AG04450 (cell line): ENCODE measurements at places on chromosomes 13 and 19. TPM values are rescaled to one million over a fixed set of nuclear protein-coding genes. Genes with fewer than 3 reads are reported as not detected.

GRCh38 chr13:30565658-30566057 lies 52.1 kb upstream of the USPL1 start:
- no peak for DNase-seq

DNA sequence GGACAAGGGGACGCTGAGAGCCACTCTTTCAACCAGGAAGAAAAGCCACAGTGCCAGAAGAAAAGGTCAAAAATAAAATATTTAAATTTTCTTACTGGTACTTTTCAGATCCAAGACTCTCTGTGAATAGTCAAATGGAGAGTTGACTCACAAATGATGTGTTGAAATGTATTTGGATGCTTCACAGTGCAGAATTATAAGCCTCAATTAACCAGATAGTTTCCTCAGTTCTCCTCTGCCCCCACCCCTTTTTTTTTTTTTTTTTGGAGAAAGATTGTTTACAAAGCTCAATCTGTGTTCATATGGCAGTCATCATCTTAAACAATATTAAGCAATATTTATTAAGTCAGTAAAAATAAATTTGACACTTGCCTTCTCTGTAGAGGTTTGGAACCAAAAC lies 470.8 kb downstream of the FGF9 start:
- no peak for DNase-seq

- no peak for DNase-seq
Measured at GRCh38 chr13:95207769-95208366, 93.4 kb downstream of the ABCC4 start.

GRCh38 chr13:79459906-79460305 lies 21.0 kb upstream of the NDFIP2 start:
- no peak for DNase-seq

GRCh38 chr13:112814905-112815585 lies 125.2 kb downstream of the ATP11A start:
- DNase-seq: no peak

DNA sequence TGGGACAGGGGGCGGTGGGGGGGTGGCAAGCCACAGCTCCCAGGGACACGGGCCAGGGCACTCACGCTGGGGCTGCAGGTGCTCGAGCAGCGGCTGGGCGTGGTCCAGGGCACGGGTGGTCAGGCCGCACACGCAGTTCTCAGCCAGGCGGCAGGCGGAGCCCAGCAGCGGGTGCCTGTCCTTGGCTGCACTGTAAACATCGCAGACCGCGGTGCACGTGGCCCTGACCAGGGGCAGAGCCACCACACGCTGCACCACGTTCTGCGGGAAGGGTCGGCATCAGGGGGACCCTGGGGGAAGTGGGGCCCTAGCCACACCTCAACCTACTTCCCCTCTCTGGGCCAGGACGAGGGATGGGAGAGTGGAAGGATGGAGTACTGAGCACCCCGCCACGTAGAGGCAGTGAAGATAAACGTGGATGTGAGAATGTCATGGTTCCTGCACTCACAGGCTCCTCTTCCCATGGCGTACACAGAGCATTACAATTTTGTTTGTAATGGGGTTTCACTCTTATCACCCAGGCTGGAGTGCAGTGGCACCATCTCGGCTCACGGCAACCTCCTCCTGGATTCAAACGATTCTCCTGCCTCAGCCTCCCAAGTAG lies 3.4 kb downstream of the PLIN5 start:
- no peak for DNase-seq

GRCh38 chr13:108033800-108034707 lies 181.3 kb downstream of the LIG4 start:
- DNase-seq: no peak

- DNase-seq: no peak
Measured at GRCh38 chr13:49638030-49638743, 9.9 kb downstream of the ARL11 start.

DNA sequence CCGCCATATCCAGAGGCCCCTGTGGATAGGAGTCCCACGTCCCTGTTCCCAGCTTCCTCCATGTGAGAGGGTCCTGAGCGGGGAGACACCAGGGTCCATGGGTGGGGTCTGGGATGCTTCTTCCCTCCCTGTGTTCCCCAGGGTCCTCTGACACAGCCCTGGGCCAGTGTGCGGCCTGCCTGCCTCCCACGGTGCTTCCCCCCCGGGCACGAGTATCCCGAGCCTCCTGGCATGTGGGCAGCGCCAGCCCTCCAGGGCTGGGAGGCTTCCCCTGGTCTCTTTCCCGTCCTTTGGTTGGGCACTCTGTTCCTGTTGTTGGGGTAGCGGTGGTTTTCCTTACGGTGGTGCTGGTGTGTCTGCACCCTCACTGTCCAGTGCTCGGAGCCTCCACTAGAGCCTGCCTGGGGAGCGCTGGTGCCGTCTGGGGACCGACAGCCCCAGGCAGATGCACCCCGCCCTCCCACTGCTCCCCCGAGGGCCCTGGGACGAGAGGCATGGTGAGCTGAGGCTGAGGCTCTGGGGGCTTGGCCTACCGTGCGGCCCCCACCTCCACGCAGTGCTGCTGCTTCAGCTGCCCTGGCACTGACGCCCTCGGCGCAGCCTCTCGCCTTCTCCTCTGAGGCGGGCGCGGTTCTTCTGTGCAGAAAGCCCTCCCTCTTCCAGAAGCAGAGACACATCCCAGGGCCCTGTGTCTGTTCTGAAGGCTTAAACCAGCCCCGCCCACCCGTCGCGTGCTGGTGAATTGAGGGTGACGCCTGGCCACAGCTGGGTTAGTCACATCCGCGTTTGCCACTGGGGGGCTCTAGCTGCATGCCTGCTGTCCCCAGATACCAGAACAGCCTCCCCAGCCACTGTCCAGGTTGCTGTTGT lies 27.9 kb downstream of the PLEKHJ1 start:
- DNase-seq: no peak

GRCh38 chr19:33249740-33250366 lies 24.2 kb upstream of the SLC7A10 start:
- DNase-seq: no peak

GRCh38 chr19:14580623-14581237 lies 2.2 kb upstream of the CLEC17A start:
- DNase-seq: no peak

- DNase-seq: no peak
Measured at GRCh38 chr19:56547535-56547934, 8.8 kb downstream of the ZFP28 start.

GRCh38 chr13:37212826-37213225 lies 107.4 kb upstream of the CSNK1A1L start:
- DNase-seq: no peak

- no peak for DNase-seq
Measured at GRCh38 chr13:111203736-111204389, 88.8 kb downstream of the ARHGEF7 start.

Gene STXBP2
- polyA plus RNA-seq: 5.0 and 7.1 TPM in 2 replicates

Gene ADGRE1
- polyA plus RNA-seq: not detected in 2 replicates

Gene CCDC122
- 1.6 and 1.7 TPM in 2 replicates for polyA plus RNA-seq

Gene PTH2
- not detected in 2 replicates for polyA plus RNA-seq

Gene RFXANK
- 53.3 and 79.9 TPM in 2 replicates for polyA plus RNA-seq

Gene TEX26
- 0.09 TPM in 1 of 2 replicates, not detected in the other for polyA plus RNA-seq

Gene CCL25
- not detected in 2 replicates for polyA plus RNA-seq

Gene DNAJC15
- polyA plus RNA-seq: 45.3 and 48.6 TPM in 2 replicates

Gene CFAP97D2
- not detected in 2 replicates for polyA plus RNA-seq

Gene DAPK3
- 105 and 149 TPM in 2 replicates for polyA plus RNA-seq

Gene SPATA13
- 10.5 and 12.0 TPM in 2 replicates for polyA plus RNA-seq

Gene GFY
- not detected in 2 replicates for polyA plus RNA-seq
